ENCODE measurements at places on chromosomes 5 and 9.

GRCh38 chr9:125700791-125701190 is 6.2 kb downstream of the MAPKAP1 start:
- DNase-seq: peak; percentile 26

GRCh38 chr5:141934099-141934844 is 10.6 kb downstream of the DELE1 start:
- DNase-seq: peak; percentile 80

GRCh38 chr9:120336021-120336752 is 243.8 kb downstream of the CDK5RAP2 start:
- DNase-seq: no peak

DNA sequence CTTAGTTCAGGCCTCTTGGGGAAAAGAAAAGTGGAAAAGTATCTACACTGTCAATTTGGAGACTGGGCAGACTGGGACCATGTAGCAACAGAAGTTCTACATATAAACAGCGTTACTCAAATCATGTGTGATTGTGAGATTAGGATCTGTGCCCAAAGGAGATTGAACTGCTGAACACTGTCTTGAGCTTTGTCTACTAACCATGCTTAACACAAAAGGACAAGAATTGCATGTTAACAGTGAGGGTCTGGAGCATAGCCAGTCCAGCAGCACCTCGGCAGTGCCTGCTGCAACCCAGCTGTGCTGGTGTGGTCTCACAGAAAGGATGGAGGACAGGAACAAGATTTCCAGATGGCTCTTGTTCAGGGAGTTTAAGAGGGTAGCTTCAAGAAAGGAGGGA is 5.7 kb downstream of the PAM start:
- DNase-seq: peak; percentile 50

DNA sequence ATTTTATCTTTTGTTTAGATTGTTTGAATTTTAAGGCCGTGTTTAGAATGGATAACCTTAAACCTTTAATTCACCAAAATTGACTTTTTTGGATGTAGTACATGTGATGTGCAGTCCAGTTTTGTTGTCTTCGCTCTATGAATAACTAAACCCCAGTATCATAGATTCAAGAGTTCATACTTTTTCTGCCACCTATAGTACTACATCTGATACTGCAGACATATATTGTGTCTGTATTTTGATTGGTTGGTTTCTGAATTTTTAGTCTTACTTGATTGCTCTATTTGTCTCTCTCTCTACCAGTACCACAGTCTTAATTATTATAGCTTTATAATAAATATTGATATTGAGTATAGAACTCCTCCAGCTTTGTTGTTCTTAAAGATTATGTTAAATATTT is 58.1 kb downstream of the PPIP5K2 start:
- DNase-seq: no peak

GRCh38 chr9:126500600-126501382 is 112.9 kb upstream of the LMX1B start:
- peak; percentile 67 for DNase-seq

DNA sequence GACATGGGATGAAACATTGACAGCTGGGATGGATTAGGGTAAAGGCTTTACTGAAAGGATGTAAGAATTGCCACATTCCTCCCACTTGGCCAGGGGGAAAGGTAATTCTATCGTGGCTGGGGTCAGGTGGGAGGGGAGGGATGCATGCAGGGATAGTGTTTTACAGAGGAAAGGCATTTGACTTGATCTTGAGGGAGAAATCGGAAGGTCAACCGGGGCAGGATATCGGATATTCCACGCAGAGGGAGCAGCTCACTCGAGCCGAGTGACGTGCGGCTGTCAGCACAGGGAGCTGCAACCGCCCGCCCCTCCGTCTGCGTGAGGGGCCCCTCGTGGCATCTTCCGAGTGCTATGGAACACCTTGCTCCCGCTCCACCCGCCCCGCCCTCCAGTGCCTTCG is 63.4 kb upstream of the ADAMTS2 start:
- no peak for DNase-seq

- DNase-seq: peak; percentile 5
Observed at GRCh38 chr9:101235105-101235866, 149.5 kb downstream of the BAAT start.

- no peak for DNase-seq
Observed at GRCh38 chr5:22787398-22787797, 65.7 kb downstream of the CDH12 start.

GRCh38 chr5:118165619-118166018 is 822.7 kb downstream of the DTWD2 start:
- no peak for DNase-seq

DNA sequence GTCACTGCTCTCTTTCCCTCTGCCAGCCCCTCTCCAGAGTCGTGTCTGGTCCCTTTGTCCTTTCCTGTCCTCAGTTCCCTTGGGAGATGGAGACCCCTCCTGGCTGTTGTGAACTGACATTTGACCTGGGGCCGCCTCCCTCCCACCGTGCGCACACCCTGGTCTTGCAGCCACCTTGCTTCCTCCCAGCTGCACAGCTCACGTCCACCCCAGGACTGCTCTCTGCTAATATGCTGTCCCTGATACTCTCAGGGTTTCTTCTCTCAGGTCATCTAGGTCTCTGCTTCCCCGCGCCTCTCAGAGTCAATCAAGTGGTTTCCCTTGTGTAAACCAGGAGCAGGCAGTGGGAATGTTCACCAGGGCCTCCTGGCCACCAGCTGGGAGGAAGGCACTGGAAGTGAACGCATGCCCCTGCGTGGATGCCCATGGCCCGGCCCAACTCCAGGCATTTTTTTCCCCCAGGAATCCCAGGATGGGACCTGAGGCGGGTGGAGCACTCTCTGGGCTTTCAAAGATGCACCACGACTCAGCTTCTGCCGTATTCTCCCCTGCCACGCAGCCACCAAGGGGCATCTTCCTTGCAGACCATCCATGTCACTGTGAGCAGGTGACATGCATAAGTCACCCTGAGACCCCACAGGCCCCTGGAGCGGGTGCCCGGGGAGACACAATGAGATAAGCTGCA is 142.4 kb downstream of the OLFM1 start:
- DNase-seq: no peak

DNA sequence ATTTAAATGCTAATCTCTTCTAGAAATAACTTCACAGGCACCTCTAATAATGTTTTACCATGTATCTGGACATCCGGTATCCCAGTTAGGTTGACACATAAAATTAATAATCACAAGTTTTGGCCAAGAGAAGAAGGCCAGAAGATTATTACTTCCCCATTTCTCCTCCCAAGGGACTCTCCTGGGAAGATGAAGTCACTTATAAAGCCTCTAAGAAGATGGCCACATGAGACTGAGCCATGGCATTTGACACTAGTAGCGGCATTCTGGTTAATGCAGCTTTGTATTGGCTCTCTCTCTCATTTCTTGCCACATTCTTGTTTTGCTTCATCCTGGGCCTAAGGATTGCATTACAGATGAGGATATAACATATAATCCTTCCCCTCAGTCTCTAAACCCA is 34.5 kb upstream of the RASA1 start:
- no peak for DNase-seq

- DNase-seq: no peak
Observed at GRCh38 chr5:160060001-160060400, 51.1 kb downstream of the TTC1 start.

- peak; percentile 14 for DNase-seq
Observed at GRCh38 chr5:77426670-77427069, 65.4 kb downstream of the WDR41 start.

DNA sequence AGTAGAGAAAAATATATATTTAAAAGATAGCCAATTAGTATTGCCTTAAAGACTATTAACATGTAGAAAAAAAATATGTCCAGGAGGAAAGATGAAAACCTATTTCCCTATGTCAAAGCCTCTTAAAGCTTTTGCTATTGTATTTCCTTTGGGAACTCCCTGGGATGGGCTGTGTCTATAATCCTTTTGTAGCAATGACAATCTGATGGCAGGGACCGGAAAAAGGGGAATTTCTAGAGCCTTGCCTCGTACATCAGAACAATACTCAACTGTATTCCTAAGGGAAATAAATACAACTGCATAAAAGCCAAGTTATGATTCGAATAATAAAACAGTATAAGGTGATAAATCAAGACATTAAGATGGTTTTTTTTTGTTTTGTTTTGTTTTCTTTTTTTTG is 257.3 kb downstream of the MLLT3 start:
- DNase-seq: no peak

GRCh38 chr9:38412751-38413150 is 11.5 kb downstream of the IGFBPL1 start:
- DNase-seq: no peak

DNA sequence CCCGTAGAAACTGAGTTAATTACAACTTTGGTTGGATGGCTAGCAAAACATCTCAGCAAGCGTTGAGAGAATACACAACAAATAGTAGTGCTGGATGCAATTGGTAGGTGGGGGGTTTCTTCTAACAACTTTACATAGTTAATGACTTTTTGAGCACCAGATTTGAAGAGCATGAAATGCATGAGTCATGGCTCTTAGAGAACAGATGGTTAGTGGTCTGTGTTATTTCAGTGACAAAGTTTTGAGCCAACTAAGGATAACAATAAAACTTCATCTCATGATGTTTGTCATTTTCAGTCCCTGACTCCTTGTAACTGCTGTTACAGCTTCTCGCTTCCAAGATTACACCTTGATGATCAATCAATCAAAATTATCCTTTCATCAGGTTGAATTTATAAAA is 399.0 kb upstream of the BRINP1 start:
- DNase-seq: no peak

DNA sequence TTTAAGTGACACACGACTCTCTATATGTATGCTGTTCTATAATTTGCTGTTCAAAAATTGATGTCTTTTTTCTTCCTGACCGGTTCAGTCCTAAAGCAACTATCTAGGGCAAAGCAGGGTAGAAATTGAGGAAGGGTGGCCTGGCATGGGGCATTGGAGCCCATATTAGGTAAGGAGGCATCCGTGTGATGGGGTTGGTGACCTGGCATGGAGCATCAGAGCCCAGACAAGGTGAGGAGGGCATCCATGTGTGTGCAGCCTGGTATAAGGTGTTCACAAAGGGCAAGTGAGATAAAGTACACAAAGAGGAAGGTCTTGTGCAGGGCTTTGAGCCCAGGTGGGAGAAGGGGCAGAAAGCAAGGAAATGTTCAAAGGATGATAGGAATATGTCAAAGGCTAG is 104.9 kb downstream of the PAM start:
- DNase-seq: no peak

GRCh38 chr9:121557581-121558447 is 58.2 kb upstream of the GGTA1 start:
- DNase-seq: peak; percentile 77

- no peak for DNase-seq
Observed at GRCh38 chr5:135186662-135187522, 152.9 kb upstream of the PITX1 start.

GRCh38 chr9:135607401-135608293 is 31.7 kb downstream of the GLT6D1 start:
- no peak for DNase-seq

DNA sequence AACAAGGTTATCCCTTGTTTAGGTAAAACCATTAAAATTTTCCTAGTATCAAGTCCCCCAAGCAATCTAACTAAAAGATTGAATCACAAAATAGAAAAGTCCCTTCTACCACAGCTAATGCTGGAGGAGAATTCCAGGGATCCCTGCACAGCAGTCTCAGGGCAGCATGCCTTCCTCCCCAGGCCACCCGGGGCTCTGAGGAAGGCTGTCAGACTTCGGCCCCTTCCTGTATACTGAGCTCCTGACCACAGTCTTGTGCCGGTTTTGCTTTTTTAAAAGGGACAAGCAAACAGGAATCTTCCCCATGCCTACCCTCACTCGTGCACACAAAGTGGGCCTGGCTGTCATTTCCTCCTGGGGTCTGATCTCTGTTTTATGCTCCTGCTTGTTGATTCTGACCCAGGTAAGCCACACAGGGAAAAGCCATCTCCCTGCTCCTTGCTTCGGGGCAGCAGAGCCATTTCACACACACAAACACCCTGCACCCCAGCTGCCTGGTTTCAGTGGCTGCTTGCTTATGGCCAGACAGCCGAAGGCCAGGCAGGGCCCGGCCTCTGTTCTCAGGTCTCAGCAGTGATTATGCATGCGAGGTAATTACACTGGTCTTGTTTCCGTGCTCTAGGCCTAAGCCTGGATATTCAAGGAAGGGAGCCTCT is 211.9 kb downstream of the NXNL2 start:
- no peak for DNase-seq

- no peak for DNase-seq
Observed at GRCh38 chr5:156482818-156483217, 155.9 kb downstream of the SGCD start.

DNA sequence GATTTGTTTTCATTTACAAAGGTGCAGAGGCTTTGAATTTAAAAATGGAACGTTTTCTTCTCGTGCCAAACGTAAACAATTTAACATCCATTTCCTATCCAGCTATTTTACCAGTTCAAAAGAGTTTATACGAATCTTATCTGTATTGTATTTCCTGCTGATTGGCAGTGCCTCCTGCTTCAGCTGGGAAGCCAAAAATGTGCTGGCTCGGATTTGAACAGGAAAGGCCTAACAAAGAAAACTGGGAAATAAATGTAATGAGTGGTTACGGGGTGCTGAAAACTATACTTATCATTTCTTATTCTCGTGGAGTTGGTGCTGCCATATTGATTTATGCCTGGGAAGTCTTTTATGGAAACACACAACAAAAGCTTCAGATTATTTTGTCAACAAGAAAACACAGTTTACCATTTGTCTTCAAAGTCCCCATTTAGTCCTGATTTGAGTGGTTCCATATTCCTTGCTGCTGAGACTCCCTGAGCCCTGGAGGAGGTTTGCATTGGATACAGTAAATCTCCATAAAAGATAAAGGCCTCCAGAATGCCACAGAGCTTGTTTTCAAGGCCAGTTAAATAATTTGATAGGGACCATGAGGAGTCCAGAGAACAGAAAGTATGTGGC is 507.4 kb downstream of the RASEF start:
- DNase-seq: peak; percentile 87

- no peak for DNase-seq
Observed at GRCh38 chr5:159802661-159803060, 113.6 kb upstream of the ADRA1B start.

GRCh38 chr9:99176527-99177013 is 45.2 kb downstream of the ALG2 start:
- DNase-seq: no peak

DNA sequence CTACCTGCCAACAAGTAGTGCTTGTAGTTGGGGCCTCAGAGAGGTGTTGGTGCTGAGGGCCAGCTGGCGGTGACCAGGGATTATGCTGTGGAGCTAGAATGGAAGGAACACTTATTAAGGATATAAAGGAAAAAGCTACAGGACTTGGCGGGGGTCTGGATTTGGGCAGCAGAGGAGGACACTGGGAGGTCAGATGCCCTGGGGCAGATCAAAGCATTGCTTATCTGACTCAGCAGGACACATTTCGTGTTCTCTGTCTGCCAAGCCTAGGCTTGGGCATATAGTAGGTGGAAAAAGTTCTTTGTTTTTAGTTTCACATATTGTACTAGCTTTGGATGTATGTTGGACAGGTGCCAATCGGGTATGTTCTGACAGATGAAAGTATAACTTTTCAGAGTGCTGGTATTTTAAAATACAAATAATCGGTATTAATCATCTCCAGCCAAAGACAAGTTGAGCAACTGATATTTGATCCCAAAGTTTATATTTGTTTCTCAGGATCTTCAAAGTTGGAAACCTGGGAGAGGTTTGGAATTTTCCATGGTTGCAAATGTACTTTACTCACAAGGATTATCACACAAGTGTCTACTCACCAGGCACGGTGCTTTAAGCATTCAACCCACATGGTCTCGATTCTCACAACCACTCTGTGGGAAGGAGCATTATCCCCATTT is 69.4 kb downstream of the IQGAP2 start:
- no peak for DNase-seq

- DNase-seq: no peak
Observed at GRCh38 chr9:93064392-93065134, 6.1 kb downstream of the SUSD3 start.
